ENCODE measurements at places on chromosomes 1 and 21.

DNA sequence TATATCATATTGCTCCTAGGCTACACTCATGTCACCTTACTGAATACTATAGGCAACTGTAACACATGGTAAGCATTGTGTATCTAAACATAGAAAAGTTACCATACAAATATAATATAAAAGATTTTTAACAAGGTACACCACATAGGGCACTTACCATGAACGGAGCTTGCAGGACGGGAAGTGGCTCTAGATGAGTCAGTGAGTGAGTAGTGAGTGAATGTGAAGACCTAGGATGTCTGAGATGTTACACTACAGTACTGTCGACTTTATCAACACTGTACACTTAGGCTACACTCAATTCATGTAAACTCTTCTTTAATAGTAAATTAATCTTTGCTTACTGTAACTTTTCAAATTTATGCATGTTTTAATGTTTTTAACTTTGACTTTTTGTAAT lies 81.0 kb upstream of the PLD5 start:
- no peak for DNase-seq

GRCh38 chr1:32716312-32717148 lies 14.0 kb upstream of the SYNC start:
- DNase-seq, result no peak

DNA sequence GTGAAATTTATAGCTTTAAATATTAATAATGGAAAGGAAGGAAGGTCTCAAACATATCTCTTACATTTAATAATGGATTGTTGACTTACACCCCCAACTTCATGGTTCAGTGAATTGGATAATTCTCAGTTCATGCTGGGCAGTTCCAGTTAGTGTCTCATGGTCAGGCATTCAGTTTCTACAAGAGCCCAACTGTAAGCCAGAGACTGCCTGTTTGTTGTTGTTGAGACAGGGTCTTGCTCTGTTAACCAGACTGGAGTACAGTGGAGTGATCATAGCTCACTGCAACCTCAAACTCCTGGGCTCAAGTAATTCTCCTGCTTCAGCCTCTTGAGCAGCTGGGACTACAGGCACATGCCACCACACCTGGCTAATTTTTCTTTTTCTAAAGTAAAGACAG lies 5.0 kb upstream of the DMAP1 start:
- DNase-seq, result no peak

GRCh38 chr1:40711465-40712404 lies 20.2 kb downstream of the NFYC start:
- DNase-seq, result no peak

DNA sequence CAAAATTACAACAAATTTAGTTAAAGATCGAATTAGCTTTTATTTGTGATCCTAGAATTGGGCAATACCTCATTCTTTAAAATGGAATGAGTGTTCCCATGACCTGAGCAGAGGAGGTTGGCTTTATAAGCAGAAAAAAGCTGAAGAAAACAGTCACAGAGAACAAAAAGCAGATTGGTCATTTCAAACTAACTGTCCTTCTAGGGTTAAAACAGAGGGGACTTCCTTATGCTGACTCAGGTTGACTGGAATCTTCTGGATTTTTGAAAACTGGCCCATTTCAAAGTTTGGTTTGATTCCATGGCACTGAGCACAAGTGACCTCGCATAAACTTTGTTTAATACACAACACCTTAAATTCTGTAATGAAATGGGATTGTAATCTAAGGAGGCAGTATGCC lies 17.6 kb downstream of the NFASC start:
- DNase-seq, result no peak

DNA sequence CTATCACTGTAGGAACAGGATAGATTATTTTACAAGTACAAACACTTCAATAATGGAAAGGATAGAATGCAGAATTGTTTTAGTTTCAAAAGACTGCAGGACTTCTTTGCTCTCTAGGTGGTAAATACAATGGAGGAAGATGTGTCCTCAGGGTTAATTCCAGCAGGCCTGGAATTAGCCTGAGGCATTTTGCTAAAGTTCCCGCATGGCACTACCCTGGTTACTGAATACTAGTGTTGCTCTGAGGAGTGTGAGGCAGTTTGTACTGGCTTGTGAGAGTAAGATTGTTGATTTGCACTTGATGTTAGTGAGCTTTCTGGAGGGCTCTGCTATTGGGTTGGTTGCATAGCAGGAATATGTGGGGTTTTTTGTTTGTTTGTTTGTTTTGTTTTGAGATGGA lies 61.4 kb downstream of the FASLG start:
- no peak for DNase-seq

DNA sequence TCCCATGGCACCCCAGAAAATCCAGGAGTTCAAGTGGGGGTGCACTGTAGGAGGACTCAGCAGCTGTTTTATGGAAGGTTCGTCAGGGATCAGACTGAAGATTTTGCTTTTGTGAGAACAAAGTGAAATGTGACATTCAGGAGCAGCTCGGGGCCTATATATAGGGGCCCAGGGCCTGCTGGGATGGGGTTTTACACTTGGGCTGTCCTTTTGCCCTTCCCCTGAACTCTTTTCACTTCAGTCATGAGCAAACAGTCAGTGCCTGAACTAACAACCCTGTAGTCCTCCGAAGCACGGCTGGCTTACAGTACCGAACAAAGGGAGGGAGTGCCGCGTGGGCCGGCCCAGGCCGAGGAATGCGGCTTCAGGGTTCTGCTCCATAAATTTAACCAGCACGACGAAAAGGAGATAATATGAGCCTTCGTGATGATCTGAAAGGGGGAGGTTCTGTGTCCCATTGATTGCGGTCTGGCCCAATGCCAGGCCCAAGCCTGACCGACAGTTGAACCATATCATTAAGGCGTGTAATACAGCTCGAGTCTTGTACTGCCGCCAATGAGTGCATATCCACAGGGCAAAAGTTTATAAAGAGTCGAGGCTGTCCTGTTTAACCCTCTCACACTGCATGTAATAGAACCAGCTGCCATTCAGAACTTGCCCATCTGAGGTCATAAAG lies 139.9 kb downstream of the DHRS3 start:
- no peak for DNase-seq

GRCh38 chr1:14181191-14181795 lies 417.2 kb upstream of the KAZN start:
- no peak for DNase-seq

GRCh38 chr1:174913225-174913903 lies 86.4 kb upstream of the CACYBP start:
- DNase-seq, result no peak

DNA sequence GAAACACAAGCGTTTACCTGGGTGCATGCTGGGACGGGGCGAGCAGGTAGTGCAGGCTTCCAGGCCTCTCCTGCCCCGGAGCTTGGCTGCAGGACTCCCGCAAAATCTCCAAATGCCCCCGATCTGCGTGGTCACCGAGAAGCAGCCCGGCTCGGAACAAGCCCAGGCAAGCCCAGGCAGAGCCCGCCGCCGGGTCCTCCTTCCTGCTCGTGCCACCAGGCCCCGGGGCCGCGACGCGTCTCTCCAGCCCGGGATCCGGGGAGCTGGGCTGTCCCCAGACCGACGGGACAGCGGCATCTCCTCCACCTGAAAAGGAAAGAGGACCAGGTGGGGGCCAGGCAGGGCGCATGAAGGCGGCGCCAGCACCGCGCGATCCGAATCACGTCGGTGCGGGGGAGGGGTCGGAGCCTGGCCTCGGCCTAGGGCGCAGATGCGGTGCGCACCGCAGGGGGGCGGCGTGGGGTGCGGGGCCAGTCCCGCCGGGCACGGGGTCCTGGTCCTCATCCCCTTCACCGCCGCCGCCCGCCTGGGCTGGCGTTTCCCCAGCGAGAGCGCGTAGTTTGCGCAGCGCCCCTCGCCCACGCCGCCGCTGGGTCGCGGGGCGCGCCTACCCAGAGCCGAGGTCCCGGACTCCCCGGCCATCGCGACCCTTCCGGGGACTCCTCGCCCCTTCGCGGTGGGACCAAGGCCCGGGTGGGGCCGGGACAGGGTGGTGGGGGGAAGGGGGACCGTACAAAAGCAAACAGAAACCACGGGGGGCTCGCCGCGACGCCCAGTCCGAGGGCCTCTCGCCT lies 52.4 kb upstream of the H6PD start:
- no peak for DNase-seq

DNA sequence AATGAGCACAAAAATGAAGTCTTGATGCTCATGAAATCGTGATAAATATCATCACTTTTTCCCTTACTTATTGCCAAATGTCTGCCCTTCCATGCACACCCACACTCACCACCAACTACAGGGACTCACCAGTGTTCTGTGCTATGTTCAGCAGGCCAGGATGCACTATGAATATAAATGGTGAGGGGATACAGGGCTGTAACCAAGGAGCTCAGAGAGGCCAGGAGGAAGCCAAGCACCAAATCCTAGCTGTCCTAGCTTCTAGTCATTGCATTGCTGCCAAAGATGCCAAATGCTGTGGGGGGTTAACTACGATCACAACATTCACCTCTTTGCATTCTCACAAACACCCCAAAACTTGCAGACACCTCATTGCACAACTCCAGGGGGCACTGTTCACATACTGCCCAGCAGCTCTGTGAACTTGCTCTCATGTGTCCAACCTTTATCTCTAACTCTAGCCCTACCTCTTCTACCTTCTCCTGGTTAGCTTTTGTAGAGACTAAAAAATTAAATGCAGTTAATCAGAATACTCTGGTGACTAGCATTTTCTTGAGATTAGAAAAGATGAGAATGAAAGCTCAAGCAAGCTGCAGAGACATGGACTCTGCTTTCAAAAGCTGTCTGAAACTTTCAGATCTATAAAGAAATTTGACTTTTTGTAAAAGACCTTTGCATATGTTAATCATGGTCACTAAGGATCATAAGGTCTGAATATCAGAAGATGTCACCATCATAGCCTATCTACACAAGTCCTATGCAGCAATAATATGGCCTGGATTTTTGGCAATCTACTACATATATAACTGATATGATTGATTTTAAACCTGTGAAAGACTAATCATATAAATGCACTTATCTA lies 13.9 kb upstream of the KIF14 start:
- DNase-seq, result no peak

DNA sequence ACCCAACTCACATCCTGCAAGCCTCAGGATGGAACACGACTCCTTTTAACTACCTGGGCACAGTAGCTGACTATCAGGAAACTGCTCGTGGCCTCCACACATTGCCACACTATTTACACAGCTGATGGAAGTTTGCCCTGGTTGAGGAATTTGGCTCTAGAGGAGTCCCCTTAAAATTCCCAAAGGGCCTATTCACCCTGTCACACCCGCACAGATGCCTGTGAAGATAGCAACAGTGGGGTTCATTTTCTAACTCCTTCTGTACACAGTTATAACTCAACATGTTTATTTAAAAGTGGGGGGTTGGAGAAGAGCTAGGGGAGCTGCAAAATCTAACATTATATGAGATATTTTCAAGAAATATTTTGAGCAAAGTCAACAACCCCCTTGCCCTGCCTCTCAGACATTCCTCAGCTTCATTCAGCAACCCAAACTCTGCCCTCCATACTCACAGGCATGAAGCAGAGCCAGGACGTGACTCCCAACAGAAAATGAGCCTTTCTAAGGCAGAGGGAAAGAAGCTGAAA lies 35.8 kb upstream of the CCN1 start:
- DNase-seq, result no peak

DNA sequence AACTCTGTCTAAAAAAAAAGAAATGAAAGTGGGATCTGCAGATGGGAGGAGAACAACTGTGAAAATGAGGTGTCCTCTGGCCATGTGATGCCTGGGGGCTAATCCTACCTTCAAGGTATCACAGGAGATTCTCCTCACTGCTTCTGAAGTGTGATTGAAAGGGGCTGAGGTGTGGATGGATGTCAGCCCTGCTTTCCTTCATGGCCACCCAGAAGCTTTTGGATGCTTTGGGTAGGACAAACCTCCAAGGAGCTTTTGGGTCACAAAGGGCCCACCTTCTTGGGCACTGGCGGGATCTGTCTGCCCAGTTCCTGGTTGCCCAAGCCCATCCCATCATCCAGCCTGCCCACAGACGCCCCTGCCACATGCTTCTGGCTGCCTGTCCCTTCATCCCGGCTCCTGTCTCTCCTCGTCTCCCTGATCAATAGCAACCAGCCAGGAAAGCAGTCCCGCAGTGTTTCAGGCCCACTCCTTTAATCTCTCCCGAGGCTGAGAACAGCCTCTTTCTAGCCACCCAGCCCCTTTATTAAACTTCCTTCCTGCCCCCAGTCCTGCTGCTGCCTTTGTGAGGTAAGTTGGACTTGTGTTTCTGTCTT lies 87.2 kb downstream of the MAN1C1 start:
- no peak for DNase-seq

GRCh38 chr1:44677201-44677766 lies 2.8 kb downstream of the ARMH1 start:
- no peak for DNase-seq

- no peak for DNase-seq
Observed at GRCh38 chr1:228472655-228473054, 14.5 kb upstream of the RNF187 start.

DNA sequence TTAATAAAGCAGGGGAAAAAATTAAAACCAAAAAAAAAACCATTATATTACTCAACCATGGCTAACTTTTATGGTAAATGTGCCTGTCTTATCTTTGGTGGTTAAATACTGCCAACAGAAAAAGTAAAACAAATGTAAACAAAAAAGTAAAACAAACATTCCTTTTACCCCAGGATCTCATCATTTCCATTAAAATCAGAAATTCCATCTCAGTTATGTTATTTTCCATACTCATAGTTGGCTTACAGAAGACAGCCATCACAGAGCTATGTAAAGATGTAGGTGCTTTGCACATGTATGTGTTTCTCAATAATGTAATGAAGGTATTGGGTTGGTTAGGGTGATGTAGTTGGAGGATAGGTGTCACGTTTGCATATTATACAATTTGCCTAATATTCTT lies 185.0 kb downstream of the KCNK2 start:
- no peak for DNase-seq

GRCh38 chr1:228334954-228335353 lies 71.7 kb downstream of the TRIM11 start:
- no peak for DNase-seq

DNA sequence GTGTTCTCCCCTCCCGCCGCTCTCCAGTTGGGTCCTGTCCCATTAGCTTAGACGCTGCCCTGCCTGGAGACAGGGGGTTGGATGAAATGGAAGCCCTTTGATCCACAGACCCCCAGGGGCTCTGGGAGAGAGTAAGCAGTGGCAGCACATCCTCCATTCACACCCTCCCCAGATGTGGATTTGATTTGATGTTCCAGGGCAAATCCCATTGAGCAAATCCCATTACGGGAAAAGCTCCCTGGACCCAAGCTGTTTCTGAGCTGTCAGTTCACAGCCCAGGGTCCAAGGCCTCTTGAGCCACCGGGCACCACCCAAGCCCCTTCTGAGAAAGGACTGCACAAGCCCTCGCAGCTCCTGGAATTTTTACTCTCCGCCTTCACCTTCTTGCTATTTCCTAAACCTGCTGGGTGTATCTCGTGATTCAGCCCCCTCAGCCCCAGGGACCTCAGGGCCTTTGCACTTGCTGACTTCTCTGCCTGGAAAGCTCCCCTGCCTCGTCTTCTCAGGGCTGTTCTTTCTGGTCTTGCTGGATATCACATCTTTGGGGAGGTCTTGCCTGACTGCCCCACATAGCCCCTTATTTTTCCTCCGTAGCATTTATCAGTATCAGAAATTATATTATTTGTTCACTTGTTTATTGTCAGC lies 101.1 kb downstream of the PAX7 start:
- DNase-seq, result no peak

- DNase-seq, result no peak
Observed at GRCh38 chr1:54277451-54278341, 77.7 kb downstream of the MRPL37 start.

- DNase-seq, result no peak
Observed at GRCh38 chr1:167973832-167974231, 37.0 kb upstream of the MPC2 start.
